NCI-H226 (cell line): ENCODE measurements at places on chromosomes 2 and 18.

DNA sequence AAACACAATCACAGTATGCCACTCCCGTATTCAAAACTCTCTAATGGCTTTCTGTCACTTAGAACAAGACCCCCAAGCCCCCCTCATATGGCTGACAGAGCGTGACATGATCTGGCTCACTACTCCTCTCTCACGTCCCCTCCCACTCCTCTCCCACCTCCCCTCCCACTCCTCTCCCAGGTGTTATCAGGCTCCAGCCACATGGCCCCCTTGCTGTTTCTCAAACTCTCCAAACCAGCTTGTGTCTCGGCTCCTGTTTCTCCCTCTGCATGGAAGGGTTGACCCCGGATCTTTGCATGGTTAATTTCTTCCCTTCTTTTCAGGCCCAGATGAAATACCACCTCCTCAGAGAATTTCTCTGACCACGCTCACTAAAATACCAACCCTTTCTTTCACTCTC lies 180.8 kb downstream of the SLC8A1 start:
- no peak for DNase-seq

- DNase-seq = no peak
Observed at GRCh38 chr2:38723173-38723572, 28.0 kb downstream of the SRSF7 start.

DNA sequence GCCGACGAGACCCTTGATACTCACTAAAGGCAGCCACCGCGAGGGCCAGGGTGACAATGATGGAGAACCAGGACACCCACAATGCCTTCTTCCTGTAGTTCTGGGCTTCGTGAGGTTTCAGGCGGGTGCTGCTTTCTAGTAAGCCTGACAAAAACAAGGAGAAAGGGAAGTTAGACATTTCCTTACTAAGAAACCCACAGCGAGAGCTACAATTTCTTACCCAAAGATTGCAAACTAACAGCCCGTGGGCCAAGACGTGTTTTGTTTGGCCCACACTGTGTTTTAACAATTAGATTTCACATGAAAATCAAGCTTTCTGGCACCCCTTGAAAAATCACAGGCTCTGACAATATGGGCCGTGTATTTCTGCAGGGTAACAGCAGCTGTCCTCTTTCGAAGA lies 5.6 kb downstream of the TMEM163 start:
- no peak for DNase-seq

GRCh38 chr18:4107049-4107467 lies 348.0 kb downstream of the DLGAP1 start:
- DNase-seq = no peak

DNA sequence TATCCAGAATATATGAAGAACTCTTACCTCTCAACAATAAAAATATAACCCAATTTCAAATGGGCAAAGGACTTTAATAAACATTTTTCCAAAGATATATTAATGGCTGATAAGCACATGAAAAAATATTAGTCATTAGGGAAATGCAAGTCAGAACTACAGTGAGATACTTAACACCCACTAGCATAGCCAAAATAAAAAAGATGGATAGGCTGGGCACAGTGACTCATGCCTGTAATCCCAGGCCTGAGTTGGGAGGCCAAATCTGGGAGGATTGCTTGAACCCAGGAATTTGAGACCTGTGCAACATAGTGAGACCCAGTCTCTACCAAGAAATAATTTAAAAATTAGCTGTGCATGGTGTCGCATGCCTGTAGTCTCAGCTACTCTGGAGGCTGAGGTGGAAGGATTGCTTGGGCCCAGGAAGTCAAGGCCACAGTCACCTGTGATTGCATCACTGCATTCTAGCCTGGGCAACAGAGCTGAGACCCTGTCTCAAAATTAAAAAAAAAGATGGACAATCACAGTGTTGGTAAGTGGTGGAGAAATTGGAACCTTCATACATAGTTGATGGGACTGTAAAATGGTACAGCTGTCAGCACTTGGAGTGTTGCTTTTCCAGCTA lies 25.1 kb downstream of the MARCHF7 start:
- DNase-seq = peak; percentile 61

DNA sequence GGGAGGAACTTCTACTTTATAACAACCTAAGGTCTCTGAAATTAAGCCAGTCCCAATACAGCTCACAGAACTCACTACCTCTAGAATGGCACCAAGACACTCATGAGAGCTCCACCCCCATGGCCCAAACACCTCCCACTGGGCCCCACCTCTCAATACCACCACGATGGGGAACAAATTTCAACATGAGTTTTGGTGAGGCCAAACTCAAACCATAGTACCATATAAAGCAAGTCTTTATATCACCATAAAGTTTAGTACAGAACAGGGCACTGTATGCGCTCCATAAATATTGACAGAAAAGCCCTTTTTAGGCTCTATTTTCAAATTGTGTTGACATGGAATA lies 3.3 kb downstream of the AFG3L2 start:
- DNase-seq = no peak

- DNase-seq = no peak
Observed at GRCh38 chr2:230419181-230419580, 3.2 kb downstream of the SP100 start.

GRCh38 chr2:16908656-16909055 lies 243.0 kb upstream of the CYRIA start:
- DNase-seq = no peak

DNA sequence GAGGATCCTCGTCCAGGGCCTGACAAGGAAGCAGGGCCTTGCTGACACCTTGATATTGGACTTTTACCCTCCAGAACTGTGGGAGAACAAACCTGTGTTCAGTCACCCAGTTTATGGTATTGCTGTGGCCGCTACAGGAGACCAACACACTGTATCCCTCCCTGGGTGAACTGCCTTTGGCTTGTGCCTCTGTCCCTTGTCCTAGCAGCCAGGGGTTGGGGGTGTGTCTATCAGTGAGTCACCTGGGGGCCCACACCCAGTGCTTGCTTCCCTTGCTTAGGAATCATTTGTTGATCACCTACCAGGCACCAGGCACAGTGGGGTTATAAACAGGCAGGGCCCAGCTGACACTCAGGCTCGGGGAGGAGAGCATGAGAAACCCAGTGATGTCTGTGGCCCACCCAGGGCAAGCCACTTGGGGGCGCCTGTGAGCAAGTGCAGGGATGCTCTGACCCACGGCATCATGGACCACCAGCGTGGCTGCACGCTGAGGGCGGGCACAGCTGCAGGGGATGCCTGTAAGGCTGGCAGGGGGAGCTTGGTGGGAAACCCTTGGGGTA lies 17.1 kb downstream of the TMEM185B start:
- no peak for DNase-seq

- no peak for DNase-seq
Observed at GRCh38 chr2:124151691-124152090, 126.6 kb downstream of the CNTNAP5 start.

- DNase-seq = no peak
Observed at GRCh38 chr2:43218155-43218701, 8.2 kb downstream of the ZFP36L2 start.

GRCh38 chr2:16195681-16196070 lies 255.3 kb downstream of the MYCN start:
- no peak for DNase-seq

DNA sequence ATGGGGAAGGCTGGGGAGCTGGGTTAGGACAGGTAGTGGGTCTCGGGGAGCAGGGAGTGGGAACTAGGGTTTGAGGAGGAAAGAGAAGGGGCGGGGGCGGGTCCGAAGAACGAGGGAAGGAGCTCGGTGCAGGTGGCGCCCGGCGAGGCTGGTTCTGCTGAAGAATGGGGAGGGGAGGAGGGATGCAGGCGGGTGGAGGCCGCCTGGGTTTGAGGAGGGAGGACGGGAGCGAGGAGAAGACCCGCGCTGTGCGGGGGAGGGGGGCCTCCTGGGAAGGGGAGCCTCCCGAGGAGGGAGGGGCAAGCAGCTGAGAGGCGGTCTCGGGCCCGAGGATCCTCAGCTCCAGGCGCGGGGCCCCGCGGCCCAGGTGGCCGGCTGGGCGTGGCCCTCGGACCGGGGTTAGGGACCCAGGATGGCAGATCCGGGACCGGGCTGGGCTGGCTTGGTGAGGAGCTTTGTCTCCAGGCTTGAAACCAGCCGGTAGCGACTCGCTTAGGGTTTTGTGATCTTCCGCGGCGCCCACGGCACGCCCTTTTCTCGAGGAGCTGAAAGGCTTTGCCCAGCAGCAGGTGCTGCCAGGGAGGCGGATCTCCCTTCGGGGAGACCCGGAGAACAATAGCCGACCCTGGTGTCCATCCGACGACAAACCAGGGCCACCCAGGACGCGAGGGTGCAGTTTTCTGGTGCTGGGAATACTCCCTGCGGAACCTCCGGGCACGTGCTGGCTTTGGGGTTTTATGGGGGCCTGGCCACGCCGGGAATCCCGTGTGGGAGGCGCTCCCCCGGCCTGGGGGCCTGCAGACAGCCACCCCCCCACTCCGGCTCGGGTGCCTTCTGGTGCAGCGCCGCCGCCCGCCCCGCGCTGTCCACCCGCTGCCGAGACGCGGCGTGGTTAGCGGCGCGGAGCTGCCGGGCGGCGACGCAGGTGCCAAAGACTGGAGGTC lies 1.4 kb downstream of the DPYSL5 start:
- no peak for DNase-seq

DNA sequence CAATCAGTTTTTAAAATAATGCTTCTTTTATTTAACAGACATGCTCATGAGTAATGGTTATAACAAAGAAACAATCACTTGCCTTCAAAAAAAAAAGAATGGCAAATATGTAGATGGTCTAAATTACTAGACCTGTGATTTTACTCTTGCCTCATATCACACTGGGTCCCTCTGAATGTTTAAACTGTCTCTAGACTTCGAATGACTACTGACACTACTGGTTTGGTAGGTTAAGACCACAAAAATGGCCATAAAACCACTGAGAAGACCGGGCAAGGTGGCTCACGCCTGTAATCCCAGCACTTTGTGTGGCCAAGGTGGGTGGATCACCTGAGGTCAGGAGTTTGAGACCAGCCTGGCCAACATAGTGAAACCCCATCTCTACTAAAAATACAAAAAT lies 5.1 kb upstream of the SELENOI start:
- DNase-seq = no peak

- no peak for DNase-seq
Observed at GRCh38 chr2:222941510-222942032, 80.7 kb downstream of the ACSL3 start.

DNA sequence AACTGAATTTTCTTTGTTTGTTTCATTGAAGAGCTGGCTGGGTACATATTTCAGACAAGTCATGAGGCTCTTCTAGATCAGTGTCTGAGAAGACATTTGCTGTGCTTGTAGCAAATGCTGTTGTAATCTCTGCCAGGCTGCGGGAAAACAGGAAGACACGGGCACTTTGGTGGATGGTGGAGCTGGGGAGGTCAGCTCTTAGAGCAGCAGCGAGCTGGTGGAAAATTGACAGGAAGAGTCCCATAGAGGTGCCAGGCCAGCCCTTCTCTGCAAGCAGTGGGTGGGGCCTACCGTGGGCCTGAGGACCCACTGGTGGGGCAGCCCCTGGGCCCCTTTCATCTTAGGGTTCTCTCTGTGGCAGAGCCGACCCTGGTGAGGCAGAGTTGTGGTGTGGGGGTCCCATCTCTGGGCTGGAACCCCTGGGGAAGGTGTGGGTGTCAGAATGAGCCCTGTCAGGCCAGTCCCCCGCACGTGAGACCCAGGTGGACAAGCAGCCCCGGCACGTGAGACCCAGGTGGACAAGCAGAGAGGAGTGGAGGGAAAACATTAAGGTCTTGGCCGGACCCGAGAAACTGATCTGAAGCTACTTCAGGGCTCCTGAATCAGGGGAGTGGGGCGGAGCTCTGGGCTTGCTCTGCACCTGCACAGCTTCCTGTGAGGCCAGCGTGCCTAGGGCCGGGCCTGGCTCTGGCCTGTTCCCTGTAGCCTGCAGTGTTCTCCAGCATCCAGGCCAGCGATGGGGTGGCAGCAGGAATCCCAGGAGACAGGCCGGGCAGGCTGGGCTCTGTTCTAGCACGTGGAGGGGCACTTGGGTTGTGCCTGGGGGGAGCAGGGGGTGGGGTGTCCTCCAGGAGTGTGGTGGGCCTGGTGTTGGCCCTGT lies 273.5 kb upstream of the HDAC4 start:
- no peak for DNase-seq

DNA sequence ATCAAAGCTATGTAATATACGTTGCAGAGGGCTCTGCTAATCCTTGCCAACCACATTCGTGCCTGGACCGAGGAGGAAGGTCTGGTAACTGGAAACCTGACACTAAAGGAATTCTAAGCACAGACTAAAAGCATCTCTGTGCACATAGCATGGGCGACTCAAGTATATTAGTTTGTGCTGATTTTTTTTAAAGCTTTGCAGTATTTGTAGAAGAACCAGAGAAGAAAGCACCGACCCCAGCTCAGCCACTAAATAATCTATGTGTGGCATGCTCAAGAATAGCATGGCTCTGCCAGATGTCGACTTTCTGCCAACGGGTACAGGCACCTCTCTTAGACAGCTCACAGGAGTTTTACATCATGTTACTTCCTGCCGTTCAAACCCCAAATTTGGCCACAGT lies 73.2 kb upstream of the NRP2 start:
- no peak for DNase-seq

GRCh38 chr2:102099536-102100298 lies 42.8 kb upstream of the IL1R1 start:
- DNase-seq = peak; percentile 65

DNA sequence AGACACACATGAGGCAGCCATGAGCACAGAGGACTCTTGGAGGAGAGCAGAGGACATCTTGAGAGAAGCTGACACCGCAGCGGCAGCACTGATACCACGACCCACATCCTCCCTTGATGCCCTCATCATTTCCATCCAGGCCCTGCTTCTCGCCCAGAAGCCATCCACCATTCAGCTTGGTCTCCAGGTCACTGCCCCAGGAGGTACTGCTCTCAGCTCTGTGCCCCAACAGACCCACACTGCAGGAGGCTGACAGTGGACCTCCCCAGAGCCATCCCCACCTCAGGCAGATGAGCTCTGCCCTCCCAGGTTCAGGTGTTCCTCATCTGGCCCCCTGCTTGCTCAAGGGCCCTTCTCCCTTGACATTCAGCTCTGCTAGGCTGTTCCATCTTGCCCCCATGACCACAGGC lies 74.9 kb downstream of the ACKR3 start:
- DNase-seq = no peak

- DNase-seq = no peak
Observed at GRCh38 chr2:200109421-200109820, 154.0 kb downstream of the MAIP1 start.

- DNase-seq = peak; percentile 20
Observed at GRCh38 chr2:118062048-118062447, 26.2 kb upstream of the INSIG2 start.

- DNase-seq = no peak
Observed at GRCh38 chr2:96140941-96141623, 2.8 kb upstream of the ASTL start.

GRCh38 chr2:159177957-159178356 lies 108.5 kb downstream of the WDSUB1 start:
- no peak for DNase-seq

GRCh38 chr2:104698276-104698675 lies 155.6 kb upstream of the POU3F3 start:
- no peak for DNase-seq
